ENCODE measurements at places on chromosomes 5 and 9.

GRCh38 chr9:137042751-137043727 is 2.9 kb downstream of the NPDC1 start:
- no peak for DNase-seq

- DNase-seq = peak; percentile 50
Measured at GRCh38 chr5:56588636-56589480, 226.5 kb upstream of the MAP3K1 start.

- DNase-seq = no peak
Measured at GRCh38 chr5:134813407-134813806, 32.4 kb upstream of the C5orf24 start.

GRCh38 chr9:128882677-128883603 is 1.0 kb downstream of the LRRC8A start:
- no peak for DNase-seq

DNA sequence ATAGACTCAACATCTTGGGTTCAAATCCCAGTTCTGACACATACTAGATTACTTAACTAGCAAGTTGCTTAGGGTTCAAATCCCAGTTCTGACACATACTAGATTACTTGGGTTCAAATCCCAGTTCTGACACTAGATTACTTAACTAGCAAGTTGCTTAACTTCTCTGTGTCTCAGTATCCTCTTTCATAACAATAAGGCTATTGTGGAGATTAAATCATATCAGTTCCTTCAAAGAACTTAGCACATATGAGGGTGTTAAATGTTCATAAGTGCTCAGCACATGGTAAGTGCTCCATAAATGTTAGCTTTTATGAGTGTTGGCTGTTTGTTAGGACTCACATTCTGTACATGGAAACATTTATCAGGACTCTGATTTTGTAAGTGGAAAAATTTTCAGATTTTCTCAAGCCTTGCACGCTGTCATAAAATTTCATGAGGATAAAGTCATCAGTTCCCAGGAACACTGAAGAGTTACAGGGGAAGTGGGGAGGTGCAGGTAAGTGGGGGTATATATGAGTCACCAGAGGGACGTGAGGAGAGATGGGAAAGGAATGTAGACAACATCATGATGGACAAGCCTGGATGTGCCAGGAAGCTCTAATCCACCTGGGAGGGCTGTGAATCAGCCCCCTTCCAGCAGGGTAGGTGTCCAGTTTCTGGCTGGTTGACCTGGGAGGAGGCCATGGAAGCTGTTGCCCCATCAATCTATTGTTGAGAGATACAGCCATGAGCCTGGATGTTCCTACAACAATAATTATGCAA is 532.2 kb upstream of the WWC1 start:
- no peak for DNase-seq
